ENCODE measurements at places on chromosomes 11 and 22.

DNA sequence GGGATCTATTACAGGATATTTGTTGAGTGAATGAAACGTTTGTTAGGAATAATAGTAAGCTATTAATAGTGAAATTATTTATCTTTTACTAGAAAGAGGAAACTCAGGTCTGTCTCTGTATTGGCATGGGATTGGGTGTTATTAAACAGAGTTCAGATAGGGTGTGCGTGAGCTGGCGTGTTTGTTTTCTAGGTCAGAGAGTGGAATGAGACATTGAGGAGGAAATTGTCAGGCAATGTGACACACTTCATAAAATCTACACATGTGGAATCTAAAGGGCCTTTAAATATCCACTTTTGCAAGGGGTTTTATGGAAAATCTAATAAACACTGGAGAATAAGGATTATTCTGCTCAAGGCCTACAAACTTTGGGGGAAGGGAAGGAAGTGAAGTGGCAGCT, 552.9 kb downstream of the NTM start:
- no peak for DNase-seq

- no peak for DNase-seq
Observed at GRCh38 chr11:106442032-106442431, 364.6 kb downstream of the AASDHPPT start.

DNA sequence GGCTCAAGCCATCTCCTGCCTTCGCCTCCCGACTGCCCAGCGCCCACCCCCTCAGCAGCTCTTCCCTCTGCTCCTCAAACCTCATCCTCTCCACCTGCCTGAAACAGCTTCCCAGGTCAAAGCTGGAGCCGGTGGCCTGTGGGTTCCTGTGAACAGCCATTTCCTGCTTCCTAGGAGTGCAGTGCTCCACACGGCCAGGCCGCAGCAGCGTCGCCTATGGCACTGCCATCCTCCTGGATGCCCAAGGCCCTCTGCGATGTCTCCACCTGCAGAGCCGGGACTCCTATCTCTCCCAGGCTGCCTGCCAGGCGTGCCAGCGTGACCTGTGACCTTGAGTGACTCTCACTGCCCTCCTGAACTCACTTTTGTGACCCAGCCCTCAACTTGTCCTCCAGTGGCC, 24.6 kb downstream of the PPM1F start:
- no peak for DNase-seq

DNA sequence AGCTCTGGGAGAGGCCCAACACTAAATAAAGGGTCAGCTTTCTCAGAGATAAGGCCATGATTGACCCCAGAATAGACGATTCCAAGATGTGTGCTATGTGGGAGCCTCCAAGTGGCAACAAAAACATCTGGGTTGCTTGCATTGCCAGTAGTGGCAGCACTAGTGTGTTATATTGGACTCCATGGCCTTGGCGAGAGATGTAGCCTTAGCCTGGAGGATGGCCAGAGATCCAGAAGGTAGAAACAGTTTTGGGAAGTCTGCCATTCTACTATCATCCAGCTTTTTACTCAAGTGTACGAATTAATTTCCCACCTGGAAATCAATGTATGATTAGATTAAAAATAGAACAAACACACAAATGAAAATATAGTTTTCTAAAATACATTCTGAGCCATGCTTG, 3.0 kb downstream of the OR8D4 start:
- no peak for DNase-seq
